ENCODE measurements at places on chromosomes 12 and 14.

DNA sequence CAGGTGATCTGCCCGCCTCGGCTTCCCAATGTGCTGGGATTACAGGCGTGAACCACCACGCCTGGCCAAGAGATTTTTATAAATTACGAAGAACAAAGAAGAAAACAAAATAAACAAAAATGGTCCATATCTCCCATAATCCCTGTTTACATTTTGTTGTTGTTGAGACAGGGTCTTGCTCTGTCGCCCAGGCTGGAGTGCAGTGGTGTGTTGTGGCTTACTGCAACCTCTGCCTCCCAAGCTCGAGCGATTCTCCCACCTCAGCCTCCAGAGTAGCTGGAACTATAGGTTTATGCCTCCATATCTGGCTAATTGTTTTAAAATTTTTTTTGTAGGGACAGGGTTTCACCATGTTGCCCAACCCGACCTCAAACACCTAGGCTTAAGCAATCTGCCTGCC is 156.1 kb downstream of the ZNF664 start:
- no peak for DNase-seq

- no peak for DNase-seq
These were observed 33.5 kb downstream of the RBM19 start for GRCh38 chr12:113932381-113933196.

DNA sequence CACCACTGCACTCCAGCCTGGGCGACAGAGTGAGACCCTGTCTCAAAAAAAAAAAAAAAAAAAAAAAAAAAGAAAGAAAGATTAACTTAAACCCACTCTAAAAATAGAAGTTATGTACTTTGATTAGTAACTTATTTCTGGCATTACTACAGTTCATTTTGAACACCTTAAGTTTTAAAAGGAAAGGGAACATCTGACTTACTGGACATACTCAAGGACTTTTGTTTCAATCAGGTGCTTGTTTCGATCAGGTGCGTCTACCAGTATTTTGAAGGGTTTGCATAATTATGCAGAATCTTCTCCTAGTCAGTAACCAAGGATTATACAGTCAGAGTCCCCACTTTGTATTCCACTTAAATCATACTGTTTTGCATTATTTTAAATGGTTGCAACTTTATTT is 105.6 kb downstream of the DERA start:
- DNase-seq: no peak

- DNase-seq: no peak
These were observed 25.6 kb upstream of the CABP1 start for GRCh38 chr12:120614848-120615247.

- DNase-seq: no peak
These were observed 31.0 kb upstream of the CCND2 start for GRCh38 chr12:4242595-4242994.

DNA sequence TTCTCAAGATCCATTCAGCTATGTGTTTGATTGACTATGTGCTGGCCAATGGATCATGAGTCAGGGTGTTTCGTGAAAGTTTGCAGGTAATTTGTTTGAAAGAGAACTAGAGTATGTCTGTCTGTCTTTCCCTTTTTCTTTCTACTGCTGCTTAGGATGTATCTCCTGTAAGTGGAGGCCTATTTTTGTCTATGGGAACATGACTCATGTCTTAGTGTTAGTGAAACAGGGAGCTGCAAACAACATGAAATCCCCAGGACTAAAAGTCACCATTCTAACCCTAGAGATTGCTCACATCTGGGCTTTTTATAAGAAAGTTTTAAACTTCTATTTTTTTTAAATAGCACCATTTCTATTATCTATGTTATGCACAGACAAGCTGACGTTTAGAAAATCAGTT is 333.0 kb downstream of the CCER1 start:
- no peak for DNase-seq

DNA sequence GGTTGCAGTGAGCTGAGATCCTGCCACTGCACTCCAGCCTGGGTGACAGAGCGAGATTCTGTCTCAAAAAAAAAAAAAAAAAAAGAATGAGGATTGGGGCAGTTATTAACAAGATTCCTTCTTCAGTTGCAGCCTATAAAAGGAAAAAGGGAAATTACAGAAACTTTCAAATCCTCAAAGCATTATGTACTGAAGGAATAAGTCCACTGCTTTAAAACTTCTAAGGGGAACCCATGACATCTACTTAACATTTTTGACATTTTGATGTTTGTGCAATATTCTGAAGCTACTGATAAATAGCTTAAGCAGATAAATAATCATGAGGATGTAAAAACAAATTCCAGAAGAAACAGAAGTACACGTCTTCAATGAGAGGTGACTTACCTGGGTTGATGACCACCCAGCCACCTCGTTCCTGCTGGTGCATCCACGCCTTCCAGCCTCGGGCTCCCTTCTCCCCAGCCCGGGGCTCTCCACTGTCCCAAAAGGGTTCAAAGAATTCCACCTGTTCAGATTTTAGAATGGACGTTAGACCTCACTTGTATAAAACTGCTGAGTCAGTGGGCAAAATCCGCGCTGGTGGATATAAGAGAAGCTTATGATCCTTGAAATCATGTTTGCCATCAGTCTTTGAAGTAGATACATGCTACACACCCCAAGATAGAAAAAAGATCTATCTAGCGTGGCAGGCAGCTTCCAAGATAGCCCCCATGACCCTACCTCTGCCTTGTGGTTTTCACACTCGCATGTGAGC is 33.7 kb downstream of the NRDE2 start:
- DNase-seq: no peak

DNA sequence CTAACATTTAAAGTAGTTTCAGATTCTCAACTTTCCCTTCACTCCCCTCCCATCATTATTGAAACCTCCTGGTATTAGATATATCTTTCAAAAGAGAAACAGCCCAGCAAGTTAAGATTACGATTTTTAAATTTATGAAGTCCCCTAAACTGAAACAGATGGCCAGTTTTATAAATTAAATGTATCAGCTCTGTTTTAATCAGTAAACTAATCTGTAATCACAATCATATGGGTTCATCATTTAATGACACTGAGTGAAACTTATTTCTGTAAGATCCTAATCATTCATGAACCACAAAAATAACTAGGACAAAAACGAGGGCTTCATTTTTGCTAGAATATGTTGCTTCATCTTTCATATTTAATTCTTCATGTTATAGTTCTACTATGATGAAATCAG is 137.8 kb downstream of the EPS8 start:
- no peak for DNase-seq

- DNase-seq: no peak
These were observed 48.8 kb downstream of the KCNJ8 start for GRCh38 chr12:21725731-21726130.

DNA sequence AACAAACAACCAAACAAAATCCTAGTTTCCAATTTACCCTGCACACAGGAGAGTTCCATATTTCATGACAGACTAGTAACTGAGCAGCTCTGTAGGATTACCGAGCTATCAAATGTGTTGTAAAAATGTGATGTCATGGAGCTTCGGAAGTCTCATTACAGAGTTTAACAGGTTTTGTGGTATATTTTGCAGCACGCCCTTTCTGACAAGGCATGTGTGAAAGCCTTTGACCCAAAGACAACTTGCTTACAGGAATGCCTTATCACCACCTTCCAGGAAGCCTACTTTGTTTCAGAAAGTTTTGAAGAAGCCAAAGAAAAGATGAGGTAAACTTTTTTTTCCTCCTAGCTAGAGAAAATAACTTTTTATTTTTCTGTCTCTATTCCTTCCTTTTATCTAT is 92.4 kb downstream of the TPH2 start:
- no peak for DNase-seq

DNA sequence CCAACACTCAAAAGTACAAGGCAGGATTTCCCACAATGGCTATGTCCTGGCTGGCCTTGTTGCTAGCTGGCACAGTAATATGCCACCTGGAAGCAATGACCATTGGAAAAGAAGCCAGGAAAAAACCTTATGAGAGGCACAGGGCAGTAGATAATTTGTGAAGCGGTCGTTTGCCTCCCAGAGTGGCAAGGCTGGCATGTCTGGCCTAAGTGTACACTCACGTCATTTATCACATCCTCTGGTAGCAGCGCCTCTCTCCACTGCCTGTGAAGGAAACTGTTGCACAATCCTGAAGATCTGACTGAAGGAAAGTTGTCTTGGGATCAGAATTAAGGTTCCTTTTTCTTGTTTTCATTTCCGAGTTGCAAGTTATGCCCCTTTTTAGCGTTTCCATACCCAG is 408.5 kb downstream of the ZFP36L1 start:
- peak; percentile 52 for DNase-seq
